SJCRH30 (cell line): ENCODE measurements at places on chromosomes 2 and 18.

DNA sequence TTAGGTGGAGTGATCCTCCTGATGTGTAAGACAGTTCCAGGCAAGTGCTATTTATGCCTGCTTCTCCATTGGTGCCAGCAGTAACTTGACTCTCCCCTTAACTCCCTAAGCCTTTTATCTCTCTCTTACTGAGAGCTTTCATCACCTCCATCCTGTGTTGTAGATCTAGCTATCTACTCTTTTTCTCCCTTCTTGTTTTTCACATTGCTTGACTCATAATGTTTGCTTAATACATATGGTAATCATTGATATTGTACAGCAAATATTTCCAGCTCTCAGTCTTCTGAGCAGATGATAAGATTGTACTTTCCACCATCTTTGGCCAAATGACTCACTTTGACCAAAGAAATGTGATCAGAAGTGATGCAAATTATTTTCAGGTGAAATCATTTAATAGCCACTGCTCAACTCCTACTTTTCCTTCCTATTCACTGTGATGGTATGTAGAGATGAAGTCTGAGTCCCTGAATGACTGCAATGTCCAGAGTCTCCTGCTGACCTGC lies 165.0 kb downstream of the PLCL1 start:
- DNase-seq: no peak

DNA sequence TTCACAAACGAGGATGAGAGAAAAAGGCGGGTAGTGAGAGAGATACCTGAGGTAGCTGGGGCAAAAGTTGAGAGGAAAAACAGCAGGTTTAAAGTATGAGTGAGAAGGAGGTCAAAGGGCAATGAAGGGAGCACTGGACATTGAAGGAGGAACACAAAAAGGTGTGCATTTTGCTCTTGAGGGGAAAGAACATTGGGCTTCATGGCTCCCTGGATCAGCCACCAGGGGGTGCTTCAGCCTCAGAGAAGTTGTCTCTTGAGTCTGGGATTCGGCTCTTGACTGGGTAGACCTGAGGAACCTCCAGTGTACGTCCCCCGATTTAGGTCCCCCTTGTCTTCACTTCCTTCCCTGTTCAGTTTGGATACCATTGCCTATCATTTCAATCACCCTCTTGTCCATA lies 128.5 kb downstream of the RAPGEF4 start:
- DNase-seq: peak; percentile 67

DNA sequence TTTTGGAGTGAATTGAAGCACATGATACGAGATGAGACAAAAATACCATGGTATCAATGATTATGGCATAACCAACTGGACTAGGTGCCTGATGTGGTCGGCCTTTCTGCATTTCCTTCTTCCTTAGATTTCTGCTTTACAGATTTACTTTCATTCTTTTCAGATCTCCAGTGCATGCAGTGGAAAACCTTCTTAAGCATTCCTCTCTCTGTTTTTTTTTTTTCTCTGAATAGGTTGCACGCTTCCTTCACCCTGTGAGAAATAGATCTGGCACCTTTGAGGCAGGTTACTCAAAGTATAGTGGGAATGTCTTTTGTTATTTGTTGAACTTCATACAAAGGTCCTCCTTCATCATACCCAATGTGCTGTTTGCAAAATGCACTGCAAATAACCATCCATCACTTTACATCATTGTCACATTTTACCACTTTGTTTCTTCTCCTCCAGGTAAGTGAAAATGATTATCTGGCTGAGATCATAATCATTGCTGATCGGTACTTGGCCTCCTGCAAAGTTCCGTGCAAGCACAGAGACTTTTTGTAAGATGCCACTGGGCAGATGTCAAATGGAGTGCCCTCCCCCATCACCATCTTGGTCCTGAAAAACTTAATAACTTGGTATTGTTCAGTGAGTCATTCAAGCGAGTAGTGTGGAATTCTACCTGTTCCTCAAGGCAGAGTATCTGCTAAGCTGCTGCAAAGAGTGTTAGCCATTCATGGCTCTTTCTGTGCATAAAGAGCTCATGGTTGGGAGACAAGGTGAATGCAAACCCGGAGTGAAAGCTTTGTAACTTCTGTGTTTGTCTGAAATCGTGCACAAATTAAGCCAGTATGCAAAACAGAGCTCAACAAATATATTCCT lies 30.0 kb upstream of the KLHL14 start:
- DNase-seq: no peak

GRCh38 chr2:105746177-105747080 lies 1.7 kb downstream of the NCK2 start:
- DNase-seq: no peak

GRCh38 chr2:205119136-205119535 lies 563.2 kb upstream of the NRP2 start:
- no peak for DNase-seq

DNA sequence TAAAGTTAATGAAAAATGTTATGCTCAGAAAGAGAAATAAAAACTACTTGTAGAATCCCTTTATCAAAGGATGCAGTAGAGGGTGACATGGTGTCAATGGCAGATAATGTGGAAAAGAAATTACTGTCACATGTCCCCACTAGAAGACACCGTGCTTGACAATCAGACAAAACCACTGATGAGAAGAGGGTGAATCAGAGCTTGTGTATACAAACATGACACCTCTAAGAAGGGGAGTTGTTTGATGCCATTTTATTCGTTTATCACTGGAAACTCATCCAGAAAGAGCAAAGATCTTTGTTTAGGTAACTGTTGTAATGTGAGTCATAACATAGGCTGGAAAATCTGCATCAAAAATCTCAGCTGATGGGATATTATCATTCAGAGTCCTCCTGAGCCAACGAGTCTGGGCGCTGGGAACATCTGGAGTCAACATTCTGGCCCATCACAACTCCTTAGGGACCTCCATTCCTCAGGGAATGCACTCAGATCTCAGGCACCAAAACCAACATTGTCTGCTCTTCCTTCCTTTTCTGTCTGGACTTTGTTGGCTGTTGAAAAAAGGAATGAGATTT lies 49.5 kb upstream of the RAB12 start:
- no peak for DNase-seq

DNA sequence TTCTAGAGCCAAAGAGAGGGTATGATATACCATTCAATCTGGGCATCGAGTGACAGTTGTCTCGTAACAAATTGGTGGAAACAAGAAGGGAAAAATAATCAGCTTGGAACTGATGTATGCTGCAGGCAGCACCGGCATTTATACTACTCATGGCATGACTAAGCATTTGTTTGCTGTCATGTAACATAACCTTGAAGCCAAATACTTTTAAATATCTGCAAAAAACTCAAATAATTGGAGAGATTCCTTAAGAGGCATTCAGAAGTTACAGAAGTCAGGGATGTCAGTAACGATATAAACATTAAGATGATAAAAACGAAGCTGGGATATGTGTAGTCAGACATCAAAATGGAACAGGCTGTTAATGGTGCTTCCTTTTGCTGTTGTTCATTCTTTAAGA lies 157.3 kb upstream of the MMADHC start:
- DNase-seq: no peak

DNA sequence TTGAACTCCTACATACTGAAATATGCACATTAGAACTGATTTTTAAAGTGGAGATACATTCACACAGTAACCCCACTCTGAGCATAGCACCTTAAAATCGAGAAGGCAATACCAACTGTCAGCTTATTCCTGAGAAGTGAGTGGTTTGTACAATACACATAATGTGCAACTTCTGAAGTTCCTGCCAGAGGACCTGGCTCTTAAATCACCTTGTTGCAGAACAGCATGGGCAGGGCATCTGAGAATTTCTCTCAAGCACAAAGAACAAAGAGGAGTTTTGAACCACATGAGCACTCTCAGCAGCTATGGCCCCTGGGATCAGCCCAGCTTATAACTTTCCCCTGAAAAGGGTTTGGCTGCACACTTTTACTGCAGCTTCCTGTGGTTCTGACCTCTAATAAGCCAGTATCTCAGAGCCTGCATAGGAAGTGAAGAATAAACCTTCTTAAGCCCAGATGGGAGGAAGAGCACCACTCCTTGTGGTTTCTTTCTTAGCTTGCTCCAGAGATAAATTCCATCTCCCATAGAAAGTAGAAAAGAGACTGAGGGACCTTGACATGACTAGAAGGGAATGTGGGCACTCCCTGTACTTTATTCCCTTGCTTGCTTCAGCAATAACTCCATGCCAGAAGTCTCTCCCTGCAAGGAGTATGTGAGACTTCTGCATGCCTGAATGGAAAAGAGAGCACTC lies 862.3 kb downstream of the SUCLG1 start:
- DNase-seq: no peak

- DNase-seq: no peak
Measured at GRCh38 chr2:107182981-107183380, 297.0 kb upstream of the ST6GAL2 start.

- no peak for DNase-seq
Measured at GRCh38 chr2:84851876-84852275, 29.0 kb downstream of the TRABD2A start.

DNA sequence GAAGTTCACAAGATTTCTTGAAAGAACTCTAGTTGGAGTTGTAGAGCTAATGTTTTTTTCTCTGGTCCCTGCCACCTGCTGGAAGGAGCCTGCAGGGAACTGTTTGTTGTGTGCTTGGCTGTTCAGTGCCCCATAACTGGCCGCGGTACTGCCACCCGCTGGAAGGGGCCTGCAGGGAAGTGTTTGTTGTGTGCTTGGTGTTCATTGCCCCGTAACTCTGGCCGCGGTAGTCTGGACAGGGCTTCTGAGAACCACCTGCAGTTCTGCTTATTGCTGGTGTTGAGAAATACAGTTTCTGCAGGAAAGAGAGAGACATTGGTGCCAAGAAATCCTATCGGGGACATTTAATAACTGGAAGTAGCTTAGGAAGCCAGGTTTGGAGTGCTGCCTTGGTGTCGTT lies 58.1 kb downstream of the AGAP1 start:
- DNase-seq: peak; percentile 40

DNA sequence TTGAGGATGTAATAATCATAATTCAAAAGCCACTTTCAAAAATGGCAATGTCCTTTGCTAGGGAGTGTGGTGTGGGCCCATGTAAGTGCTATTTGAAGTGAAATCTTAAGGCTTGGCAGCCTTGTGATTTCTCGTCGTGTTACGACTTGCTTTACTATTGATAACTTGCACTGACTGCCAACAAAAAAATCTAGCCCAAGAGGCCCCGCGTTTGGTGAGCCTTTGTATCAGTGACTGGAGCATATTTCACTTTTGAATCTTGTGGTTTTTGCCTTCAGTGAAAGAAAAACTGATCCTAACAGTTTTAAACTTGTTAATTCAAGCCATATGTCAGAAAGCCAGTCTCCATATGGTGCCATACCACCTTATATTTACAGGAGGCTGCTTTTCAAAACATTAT lies 248.0 kb downstream of the TMEM182 start:
- DNase-seq: no peak

DNA sequence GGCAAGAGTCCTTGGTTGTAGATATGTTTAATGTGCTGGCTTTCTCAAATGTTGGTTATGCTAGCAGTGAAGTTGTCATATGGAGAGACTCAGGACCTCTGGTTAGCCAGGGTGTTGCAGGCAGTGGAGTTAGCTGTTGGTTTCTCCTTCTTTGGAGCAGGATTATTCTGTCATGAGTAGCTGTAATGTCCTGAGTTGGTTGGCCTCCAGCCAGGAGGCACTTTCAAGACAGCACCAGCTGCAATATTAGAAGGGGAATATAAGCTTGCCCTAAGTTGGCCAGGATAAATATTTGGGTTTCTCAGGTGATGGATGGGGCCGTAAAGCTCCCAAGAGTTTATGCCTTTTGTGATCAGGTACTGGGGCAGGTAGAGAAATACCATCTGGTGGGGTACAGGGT lies 65.5 kb downstream of the MSTN start:
- DNase-seq: peak; percentile 62

GRCh38 chr18:58789876-58790240 lies 74.8 kb upstream of the ZNF532 start:
- no peak for DNase-seq

DNA sequence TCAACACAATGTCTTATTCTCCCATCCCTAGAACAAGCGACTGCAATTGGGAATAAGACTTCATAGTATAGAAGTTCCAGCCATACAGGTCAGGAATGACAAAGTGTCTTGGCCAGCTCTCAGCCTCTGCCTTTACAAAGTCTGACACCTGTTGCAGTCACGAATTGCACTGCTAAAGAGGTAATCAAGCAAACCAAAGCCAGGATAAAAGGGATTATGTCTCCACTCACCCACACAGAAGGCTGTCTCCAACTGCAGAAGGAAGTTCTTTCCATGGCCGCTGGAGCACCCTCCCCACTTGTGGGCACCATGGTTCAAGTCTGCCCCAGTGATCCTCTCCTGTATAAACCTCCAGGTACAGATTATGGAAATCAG lies 114.8 kb upstream of the PKDCC start:
- DNase-seq: peak; percentile 88

DNA sequence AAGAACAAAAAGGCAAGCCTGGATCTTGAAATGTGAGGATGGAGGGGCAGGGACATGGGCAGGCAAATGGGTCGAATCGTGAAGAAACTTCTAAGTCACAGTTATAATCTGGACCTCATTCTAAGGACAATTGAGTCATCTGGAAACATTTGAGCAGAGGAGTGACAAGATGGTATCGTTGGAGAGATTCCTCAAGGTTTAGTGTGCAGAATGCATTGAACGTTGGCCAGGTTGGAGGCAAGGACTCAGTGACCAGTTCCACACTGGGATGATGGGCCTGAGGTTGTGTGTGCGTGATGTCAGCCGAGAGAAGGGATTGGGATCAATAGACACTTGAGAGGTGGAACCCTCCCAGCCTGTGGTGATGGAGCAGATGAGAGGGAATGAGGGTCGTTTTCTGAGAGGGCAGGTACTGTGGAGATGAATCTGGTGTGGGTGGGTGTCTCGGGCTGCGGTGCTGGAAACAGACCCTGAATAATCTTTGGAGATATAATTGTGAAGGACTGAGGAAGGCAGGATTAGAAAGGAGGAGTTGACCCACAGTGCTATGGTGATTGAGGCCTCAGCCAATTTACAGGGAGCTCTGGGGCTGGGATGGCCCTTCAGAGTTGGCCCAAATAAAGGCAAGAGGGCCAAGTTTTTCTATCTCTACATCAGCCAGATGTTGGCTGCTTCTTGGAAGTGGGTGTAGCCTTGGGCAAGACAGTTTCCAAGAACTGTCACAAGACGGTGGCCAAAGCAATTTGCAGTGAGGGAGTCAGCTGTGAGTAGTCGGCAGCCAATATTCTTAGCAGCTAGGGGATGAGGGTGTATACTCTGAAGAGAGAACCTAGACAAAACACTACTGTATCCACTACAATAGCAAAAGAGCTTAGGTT lies 5.8 kb upstream of the ZNF532 start:
- DNase-seq: no peak

- DNase-seq: no peak
Measured at GRCh38 chr2:148877403-148877740, 2.3 kb downstream of the KIF5C start.

DNA sequence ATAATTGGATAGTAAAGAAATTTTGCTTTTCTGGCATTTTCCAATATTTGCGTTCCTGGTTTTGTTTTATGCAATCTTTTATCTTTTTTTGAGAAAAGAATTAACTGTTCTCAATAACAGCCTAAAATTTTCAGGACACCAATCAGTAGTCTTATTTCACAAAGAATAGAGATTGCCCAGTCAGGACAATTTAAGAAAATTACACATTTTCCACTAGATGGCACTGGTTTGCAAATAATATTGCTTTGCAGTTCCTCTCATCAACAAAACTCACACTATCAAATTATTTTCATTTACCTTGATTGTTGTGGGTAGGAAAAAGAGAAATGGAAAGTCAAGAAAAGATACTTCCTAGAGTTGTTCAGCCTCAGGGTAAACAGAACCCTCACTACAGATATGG lies 2.4 kb upstream of the RBM45 start:
- no peak for DNase-seq
